ENCODE measurements at places on chromosomes 3 and 15.

- DNase-seq = peak; percentile 27
Measured at GRCh38 chr15:74857082-74857655, 14.2 kb upstream of the ULK3 start.

DNA sequence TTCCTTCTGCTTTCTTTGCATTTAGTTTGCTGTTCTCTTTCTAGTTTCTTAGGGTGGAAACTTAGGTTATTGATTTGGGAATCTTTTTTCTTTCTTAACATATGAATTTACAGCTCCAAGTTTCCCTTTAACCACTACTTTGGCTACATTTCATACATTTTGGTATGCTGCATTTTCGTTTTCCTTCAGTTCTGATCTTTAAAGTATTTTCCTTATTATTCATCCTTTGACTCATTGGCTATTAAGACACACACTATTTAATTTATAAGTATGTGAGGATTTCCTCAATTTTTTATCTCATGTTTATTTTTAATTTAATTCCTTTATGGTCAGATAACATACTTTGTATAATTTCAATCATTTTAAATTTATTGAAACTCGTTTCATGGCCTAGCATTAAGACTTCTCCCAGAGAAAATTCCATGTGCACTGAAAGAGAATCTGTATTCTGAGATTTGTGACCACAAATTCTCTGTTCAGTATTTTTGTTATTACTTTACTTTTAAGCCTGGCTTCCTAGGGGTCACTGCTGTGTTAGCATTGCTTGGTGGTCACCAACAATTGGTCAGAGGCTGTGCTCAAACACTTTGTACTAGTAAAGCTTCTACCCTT lies 87.7 kb downstream of the CFAP20DC start:
- DNase-seq = no peak

DNA sequence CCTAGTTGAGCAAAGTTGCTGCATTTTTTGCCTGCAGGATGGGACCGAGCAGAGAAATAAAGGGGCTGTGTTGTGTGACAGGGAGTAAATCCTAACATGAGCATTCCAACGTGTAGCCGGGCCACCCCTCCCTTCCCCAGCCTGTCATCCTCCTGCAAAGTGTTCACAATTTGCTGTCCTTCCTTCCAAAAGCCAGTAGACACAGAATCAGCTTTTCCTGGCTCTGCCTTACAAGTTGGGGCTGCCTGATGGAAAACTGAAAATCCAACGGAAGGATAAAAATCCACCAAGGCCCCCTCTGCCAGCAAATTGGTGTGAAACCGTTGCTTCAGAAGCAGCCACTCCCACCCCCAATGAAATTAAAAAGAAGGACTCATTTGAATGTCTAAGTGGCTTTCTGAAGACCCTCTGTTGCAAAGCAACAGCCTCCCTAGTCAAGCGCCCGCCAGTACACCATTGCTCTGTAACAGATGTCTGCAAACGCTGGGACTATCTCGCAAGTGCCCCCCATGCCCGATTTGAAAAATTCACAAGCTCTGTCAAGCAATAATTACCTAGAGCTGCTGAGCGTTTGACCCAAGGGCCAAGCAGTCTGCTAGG lies 665 bp downstream of the FRMD4B start:
- DNase-seq = no peak

DNA sequence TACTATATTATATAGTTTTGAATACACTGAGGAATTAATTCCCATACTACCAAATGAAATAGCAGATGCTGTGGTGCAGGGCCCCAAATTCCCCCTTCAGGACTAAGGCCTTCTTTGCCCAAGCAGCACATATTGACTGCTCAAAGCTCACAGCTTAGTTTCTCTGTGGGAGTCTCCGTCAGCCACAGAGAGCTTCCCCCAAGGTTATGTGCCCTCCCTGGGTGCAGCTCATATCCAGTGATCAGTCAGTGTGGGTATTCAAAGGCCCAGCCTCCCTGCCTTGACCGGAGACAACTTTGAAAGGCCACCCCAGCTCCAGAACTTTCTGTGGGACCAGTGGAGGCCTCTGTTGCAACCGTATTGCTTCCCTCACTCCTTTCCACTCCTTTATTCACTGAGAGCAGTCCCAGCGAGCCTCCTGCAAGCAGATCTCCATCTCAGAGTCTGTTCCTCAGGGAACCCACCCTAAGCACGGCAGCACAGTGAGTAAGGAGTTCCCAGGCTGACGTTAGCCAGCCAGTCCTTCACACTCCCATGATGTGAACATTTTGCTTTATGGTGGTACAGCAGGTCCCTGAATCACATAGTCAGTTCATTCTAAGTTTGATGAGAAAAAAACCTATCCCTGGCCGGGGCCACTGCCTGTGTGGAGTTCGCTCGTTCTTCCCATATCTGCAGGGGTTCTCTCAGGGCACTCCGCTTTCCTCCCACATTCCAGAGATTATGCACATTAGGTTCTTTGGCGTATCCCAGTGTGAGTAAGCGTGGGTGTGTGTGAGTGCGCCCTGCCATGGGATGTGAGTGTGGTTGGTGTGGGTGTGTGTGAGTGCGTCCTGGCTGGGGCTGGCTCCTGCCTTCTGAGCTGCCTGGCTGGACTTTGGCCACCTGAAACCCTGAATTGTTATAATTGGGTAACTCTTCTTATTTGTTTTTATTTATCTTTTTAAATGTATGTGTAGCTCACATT lies 64.4 kb upstream of the PPARG start:
- no peak for DNase-seq

DNA sequence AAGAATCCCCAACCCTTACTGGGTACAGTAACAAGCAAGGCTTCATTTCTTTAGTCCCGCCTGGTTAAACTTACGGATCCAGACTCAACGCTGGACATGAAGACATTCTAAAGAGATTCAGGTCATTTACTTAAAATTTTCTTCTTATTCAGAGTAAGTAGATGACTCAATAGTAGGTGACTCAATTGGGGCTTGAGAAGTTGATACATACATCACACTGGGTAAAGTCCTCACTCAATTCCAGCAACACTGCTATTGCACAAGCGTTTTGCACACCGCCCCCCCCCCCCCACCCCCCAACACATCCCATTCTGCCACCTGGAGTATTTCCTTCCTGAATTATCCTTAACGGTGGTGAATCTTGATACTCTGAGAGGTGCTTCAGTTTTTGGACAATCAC lies 610.0 kb downstream of the FOXP1 start:
- DNase-seq = no peak

GRCh38 chr3:24215502-24215901 lies 270.4 kb downstream of the NR1D2 start:
- DNase-seq = no peak

DNA sequence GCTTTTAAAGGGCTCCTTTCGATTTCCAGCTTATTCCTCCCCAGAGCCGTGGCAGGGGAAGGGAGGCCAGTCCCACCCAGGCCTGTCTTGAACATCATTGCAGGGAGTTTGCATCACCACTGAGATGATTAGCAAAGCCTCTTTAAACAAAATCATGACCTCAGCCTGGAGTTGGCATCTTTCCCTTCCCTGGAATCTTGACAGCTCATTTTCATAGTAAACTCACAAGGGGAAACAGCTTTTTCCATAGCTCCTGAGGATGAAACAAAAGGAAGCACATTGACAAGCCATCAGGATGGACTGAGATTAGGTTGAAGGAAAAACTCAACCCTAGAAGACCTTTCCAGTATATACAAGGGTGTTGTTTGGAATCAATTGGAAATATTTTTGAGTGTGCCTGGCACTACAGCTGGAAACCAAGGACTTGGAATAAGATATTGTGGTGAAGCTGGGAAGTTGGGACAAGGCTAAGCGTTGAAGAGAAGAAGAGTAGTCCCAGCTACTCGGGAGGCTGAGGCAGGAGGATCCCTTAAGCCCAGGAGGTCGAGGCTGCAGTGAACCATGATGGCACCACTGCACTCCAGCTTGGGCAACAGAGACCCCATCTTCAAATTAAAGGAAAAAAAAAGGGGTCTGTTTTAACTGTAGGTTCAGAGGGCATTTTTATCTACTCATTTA lies 3.1 kb upstream of the LARP6 start:
- no peak for DNase-seq

DNA sequence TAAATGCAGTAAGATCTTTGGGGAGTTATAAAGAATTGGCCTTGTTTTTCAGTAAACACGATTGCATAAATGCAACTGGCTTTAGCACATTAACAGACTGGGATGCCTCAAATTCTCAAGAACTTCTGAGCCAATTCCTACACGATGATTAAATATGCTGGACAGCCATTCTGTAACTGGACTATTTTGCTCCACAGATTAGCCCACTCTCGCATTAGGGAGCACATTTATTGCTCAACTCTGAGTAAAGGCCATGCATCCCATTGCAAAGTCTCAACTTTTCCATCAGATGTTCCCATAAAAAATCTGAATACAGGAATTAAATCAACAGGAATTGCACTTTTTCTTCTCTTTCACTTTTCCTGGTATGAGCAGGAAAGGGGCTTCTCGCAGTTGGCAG lies 66.7 kb upstream of the PRICKLE2 start:
- DNase-seq = no peak

DNA sequence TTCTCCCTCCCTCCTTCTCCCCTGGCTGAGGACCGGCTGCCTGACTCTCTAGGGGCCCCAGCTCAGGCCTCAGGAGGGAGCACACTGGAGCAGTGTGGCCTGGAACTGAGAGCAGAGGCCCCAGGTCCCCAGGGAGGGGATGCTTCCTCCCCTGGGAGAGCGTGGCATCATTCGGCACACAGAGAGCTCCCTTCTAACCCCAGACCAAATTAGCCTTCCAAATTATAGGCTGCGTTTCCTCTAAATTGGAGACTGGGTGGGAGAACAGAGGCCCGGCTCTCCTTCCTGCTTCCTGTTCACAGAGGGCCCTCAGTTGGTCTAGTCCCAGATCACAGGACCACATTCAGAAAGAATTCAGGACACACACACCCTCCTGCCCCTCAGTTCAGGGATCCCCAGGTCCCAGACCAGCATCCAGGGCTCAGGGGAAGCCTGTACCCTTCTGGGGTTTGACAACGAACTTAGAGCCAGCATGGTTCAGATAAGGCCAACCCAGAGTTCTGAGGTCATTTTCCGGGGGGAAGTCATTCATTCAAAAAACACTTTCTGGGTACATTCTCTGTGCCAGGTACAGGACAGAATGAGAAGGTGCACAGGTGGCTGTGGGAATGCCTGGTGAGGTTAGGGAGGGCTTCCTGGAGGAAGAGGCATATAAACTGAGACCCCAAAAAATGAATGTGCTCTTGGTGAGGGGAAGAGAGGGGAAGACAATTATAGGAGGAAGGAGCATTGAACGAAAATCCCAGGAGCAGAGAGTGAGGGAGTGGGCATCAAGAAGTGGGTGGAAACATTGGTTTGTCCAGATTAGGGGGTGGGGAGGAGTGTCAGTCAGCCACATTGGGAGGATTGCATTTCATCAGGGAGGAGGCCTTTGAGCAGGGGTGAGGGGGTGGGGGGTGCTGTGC lies 28.4 kb upstream of the RPL29 start:
- DNase-seq = no peak

GRCh38 chr3:42685891-42686820 lies 819 bp downstream of the KLHL40 start:
- DNase-seq = no peak

All from Kasumi-1 (cell line).